Dorsolateral prefrontal cortex (tissue), 122 donors: ENCODE measurements at places on chromosomes 3 and 15. TPM values are rescaled to one million over a fixed set of nuclear protein-coding genes. Genes with fewer than 3 reads are reported as not detected.

Gene RAD54L2
- 29.0 TPM for total RNA-seq

Gene GOLGA8N
- 34.0 TPM for total RNA-seq

Gene NOX5
- 0.55 TPM for total RNA-seq

Gene KLHL6
- not detected for total RNA-seq

Gene IGDCC3
- total RNA-seq = 3.6 TPM

Gene TMEM207
- not detected for total RNA-seq

Gene U2SURP
- total RNA-seq = 96.5 TPM

Gene LMAN1L
- total RNA-seq = 1.9 TPM

Gene RPP25
- total RNA-seq = 8.4 TPM

Gene IL17RE
- 0.70 TPM for total RNA-seq

Gene TMCO5A
- total RNA-seq = not detected

Gene SOX2
- total RNA-seq = 59.4 TPM

Gene SNX33
- 11.4 TPM for total RNA-seq

Gene MINAR1
- total RNA-seq = 1.8 TPM

Gene PLCL2
- total RNA-seq = 27.4 TPM

Gene TTC14
- 85.7 TPM for total RNA-seq

Gene DNASE1L3
- total RNA-seq = not detected

Gene MASP1
- 11.7 TPM for total RNA-seq

Gene SSUH2
- 1.2 TPM for total RNA-seq

Gene HDC
- 0.26 TPM for total RNA-seq

Gene TNFAIP8L3
- total RNA-seq = 16.8 TPM

Gene STOML1
- 69.6 TPM for total RNA-seq

Gene RBPMS2
- total RNA-seq = 3.5 TPM

Gene ZNF662
- 11.2 TPM for total RNA-seq

Gene RETNLB
- not detected for total RNA-seq
